ENCODE measurements at places on chromosomes 6 and 20.

- DNase-seq = no peak
Measured at GRCh38 chr6:5270093-5270680, 8.9 kb downstream of the FARS2 start.

DNA sequence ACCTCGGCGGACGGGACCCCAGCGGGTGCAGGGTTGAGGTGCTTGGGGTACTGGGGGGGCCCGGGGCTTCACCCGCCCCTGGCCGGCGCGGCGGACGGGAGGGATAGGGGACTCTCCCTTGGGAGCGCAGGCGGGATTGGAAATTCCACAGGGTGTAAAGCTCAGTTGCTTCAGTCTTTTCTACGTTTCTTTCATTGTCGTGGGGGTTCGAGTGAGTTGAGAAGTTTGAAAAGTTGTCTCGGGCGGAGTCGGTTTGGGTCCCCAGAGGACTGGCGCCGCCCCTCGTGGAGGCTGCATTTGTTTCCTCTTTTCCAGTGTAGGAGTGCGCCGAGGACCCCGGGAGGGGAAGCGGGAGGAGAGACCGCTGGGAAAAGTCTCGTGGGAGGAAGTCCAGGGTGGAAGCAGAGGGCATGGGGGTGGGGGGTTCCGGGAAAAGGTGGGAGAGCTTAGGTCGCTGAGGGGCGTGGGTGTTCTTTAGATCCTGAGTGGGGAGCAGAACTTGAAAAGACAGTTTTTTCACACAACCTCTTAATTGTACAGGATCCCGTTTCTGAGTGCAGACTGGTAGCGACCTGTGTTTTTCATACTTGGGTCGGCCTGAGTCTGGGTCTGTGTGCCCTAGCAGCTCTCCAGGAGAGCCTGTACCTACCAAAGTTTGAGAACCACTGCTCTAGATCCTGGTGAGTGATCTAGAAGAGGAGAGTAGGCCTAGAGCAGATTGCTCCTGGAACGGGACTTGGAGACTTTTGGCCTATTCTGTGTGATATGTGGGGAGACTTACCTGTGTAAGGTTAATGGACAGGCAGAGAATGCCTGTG, 495 bp downstream of the FAM83B start:
- no peak for DNase-seq

DNA sequence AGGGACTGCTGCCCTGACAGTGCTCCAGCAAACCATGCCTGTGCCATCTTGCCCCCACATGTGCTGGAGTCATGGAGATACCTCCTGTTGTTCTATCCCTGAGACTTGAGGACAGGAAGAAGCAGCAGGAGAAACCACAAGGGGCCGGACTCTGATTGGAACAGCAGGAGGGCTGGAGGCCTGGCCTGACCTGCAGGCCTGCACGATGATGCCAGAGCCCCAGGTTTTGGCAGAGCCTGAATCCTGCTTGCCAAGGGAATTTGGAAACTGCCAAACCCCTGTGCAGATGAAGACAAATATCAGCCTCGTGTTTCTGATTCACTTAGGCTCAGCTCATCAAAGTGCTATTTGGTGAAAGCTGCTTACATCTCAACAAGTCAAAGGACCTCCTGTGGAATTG, 177.6 kb downstream of the MAFB start:
- DNase-seq = no peak

GRCh38 chr6:18118330-18118729, 4.1 kb downstream of the NHLRC1 start:
- no peak for DNase-seq

GRCh38 chr6:32906539-32906938, 34.3 kb downstream of the HLA-DMB start:
- DNase-seq = no peak

GRCh38 chr20:4720041-4720976, 1.4 kb upstream of the PRND start:
- no peak for DNase-seq

- DNase-seq = no peak
Measured at GRCh38 chr6:47524136-47524845, 46.7 kb downstream of the CD2AP start.

DNA sequence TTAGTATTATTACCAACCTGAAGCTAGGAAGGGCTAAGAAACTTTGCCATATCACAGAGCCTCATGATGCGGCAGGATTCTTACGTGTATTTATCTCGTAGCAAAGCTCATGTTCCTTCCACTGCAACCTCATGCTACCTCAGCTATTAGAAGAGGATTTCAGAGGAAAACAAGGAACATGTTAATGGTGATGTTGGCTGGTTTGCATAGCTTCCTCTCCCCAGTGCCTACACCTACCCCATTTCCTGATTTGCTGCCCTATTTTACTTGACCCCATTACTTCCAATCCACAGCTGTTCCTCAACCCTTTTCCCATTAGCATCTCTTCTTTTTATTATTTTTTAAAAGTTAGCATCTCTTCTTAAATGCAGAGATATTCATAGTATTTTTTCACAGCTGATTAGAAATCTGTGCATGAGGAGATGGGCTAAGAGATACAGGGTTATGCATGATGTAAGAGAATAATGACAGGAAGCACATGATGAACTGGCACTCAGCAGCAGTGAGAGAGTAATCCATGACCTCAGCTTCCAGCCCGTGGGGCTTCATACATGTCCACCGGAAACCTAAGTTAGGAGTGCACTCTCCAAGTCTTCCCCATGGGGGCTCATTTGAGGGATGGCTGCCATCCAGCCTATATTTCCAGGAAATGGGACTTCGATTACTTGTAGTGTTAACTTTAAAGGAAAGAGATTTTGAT, 106.1 kb upstream of the ASF1A start:
- no peak for DNase-seq

- no peak for DNase-seq
Measured at GRCh38 chr6:104700371-104701185, 159.1 kb downstream of the HACE1 start.

DNA sequence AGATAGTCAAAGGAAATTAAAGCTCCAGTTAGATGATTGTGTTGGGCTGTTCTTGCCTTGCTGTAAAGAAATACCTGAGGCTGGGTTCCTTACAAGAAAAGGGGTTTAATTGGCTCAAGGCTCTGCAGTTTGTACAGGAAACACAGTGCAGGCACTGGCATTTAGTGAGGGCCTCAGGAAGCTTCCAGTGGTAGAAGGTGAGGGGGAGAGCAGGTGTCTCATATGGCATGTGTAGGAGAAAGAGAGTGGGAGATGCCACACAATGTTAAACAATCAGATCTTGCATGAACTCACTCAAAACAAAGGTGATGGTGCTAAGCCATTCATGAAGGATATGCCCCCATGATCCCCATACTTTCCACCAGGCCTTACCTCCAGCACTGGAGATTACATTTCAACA, 493.5 kb upstream of the IMPG1 start:
- no peak for DNase-seq

DNA sequence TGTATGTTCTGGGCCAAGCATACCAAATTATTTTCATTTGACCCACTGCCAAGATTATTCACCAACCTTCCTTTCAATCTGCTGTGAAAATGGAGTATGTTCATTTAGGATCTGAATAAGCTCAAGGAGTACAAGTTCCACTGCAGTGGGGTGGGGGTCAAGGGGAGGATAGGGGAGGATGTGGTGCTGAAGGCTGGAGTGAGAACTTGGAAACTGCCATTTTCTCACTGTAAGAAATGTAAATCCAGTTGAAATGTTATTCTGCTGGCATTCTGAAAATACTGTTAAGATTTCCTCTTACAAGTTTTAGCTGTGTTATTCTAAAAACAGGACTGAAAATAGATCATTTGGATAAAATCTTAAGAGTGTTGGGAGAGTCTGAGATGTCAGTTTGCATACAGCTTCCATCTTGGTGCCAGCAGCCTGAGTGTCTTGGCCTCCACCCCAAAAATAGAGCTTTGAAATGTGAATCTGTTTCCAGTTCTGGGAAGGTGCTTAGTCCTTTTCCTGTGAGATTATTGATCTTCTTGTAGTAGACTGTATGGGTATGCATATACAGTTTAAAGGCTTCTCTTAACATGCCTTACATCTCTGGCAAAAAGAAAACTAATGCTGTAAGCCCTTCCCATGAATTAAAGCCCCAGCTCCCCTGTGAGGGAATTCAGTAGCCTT, 84.3 kb downstream of the CTNNBL1 start:
- no peak for DNase-seq

DNA sequence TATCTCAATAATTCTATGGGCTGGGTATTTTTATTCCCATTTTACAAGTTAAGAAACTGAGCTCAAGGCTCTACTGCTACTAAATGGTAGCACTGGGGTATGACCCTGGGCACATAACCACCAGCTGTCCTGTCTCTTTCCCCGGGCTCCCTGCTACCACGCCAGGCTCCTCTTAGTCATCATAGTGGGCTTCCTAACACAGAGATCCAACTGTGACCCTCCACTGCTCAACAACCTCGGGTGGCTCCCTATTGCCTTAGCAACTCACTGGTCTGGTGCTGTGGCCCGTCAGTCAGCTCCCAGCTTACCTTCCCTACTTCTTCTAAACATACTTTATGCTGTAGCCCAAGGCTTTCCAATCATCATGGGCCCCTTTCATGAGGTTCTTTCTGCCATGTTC, 4.5 kb downstream of the KIAA1755 start:
- no peak for DNase-seq

DNA sequence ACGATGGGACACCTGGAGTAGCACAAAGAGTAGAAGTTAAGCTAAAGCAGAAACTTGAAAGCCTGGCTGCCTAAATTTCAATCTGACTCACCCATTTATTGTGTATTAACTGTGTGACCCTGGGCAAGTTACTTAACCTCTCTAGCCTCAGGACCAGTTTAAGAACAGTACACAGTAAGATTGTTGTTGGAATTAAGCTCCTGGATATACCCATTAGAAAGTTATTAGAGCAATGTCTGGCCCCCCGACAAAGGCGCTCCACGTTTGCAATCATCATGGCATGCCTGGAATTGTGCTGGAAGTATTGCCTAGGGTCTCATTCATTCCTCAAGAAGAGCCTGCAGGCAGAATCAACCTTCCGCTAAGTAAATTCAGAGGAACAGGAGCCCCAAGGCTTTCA, 1.4 kb downstream of the SDC4 start:
- no peak for DNase-seq

Data from NCI-H2081 treated with DMSO at 0.1 percent for 48 hours (cell line).